ENCODE measurements at places on chromosomes 2 and 18. TPM values are rescaled to one million over a fixed set of nuclear protein-coding genes. Genes with fewer than 3 reads are reported as not detected.

PTPRN gene
- total RNA-seq = 0.71 TPM

GRCh38 chr2:56519806-56520205 is 336.0 kb downstream of the CCDC85A start:
- no peak for DNase-seq
- no peaks in the 10 kb centered on the region for H3K36me3 ChIP-seq
- no peak overlapping the region for H3K27ac ChIP-seq
- no peaks in the 10 kb centered on the region for H3K4me1 ChIP-seq
- no peaks in the 10 kb centered on the region for H3K27me3 ChIP-seq
- H3K4me3 ChIP-seq = no peak overlapping the region

DNAJC5G gene
- not detected for total RNA-seq

RAPGEF4 gene
- not detected for total RNA-seq

Data from K562 (cell line).